Mesenteric fat pad (tissue), 1 donor: ENCODE measurements at places on chromosomes 4 and X.

GRCh38 chr4:89411539-89412309 is 104.1 kb upstream of the GPRIN3 start:
- no peak for DNase-seq

DNA sequence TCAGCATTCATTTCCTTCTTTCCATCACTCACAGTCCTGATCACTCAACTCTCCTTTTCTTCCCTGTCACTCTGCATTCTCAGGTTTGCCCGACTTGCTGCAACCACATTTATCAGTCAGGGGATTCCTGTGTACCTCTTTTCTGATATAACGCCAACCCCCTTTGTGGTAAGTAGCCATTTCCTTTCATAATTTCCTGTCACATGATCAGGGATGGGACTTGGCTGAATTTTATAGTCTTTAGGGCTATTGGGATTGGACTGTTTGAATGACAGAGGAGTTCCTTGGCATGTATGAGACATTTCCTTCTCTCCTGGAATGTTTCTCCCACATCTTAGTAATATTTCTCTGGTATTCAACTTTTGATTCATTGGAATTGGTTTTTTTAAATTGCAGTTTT is 11.0 kb downstream of the PGM2 start:
- DNase-seq = no peak

DNA sequence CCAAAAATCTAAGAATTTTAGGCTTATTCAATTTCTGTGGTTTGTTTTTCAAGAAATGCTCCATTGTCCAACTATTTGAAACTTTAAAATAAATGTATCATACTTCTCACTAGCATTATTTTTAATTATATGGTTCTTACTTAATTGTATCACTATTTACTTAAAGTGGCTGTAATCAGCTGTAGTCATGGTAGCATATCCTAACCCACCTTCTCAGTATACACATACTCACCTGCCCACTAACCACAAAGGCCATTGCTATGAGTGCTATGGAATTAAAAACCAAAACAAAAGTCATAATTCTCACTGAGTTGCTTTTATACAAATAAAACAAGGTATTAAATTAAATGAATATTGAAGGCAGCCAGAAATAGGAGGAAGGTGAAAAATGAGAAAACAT is 5.0 kb downstream of the FBXO8 start:
- DNase-seq = no peak

DNA sequence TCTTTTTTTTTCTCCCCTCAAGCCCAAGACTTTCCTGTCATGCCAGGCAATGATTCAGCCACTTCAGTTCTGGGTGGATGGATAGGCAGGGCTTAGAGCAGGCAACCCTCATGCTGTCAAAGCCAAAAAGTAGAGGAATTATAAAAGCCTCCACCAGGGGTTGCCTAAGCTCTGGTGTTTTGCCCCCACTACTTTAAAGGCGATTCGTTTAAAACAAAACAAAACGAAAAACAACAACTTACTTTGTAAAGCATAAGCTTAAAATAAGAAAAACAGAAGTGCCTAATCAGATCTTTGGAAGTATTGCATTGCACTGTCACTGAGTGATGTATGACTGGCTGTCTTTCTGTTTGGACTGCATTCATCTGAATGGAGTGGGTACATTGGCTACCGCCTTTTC is 5.3 kb upstream of the IDS start:
- DNase-seq = no peak

DNA sequence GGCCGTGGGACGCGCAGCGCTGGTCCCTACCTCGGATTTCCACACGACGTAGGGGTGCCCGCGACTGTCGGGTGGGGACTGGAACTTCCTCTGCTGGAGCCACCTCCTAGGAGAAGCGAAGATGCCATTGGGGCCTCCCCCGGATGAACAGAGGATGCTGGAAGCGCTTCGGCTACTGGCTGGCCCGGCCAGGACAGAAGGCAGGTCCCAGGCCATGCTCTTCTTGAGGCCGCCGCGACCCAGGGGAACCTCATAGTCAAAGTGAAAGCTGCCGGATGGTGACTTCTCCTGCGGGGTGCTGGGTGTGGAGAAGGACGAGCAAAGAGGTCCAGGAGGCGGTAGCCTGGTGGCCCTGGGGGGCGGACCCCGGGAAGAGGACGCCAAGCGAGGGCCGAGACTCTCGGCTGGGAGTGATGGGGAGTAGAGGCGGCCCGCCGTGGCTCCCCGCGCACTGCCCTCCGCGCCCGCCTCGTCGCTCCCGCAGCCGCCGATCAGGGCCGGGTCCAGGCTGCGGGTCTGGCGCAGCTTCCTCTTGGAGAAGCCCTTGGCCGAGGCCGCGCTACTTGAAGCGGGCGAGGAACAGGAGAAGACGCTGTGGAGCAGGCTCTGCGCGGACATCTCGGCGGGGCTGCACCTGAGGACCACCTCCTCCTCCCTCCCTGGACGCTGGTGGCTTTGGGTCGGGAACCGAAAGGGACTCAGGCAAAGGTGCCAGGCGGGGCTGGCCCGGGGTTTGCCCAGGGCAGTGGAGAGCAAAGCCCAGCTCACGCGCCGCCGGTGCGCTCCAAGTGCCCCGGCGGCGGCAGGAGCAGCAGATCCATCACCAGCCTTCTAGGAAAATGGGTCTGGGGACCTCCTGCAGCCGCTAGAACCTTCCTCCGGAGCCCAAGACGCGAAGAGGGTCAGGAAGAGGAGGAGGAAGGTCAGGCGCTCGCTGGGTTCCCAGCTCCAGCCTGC is 1.2 kb downstream of the ARHGAP6 start:
- no peak for DNase-seq

- no peak for DNase-seq
Measured at GRCh38 chr4:74320559-74321118, 12.4 kb downstream of the EPGN start.

DNA sequence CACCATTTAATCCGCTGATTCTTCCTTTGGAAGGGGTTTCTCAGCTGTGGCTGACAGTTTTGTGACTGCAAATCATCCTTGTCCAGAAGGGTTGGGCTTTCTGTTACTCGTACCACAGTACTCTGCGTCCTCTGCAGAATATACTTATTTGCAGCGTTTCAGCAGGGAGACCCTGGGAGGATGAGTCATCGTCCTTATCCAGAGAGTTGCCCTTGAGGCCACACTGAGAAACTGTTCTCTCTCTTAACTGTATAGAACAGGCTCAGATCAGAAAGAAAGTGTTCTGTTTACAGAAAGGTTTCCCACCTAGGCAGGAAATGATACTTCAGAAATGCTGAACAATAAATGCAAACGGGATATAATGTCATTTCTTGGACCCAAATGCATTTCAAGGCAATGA is 47.8 kb upstream of the DDX53 start:
- no peak for DNase-seq

- DNase-seq = no peak
Measured at GRCh38 chr4:76569706-76570105, 134.7 kb downstream of the SHROOM3 start.

GRCh38 chr4:147398556-147398955 is 82.3 kb upstream of the EDNRA start:
- DNase-seq = no peak

DNA sequence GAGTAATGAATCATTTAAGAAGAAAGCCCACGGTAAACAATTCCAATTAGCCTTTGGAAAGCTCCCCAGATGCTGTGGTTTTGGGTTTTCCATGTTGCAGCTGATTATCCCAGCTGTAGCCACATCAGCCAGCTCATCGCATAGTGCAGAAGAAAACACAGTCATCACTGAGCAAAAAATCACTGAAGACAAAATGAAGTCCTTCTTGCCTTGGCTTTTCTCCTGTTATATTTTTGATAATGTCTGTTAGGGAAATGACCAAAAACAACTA is 193.0 kb upstream of the C1QTNF7 start:
- DNase-seq = no peak

DNA sequence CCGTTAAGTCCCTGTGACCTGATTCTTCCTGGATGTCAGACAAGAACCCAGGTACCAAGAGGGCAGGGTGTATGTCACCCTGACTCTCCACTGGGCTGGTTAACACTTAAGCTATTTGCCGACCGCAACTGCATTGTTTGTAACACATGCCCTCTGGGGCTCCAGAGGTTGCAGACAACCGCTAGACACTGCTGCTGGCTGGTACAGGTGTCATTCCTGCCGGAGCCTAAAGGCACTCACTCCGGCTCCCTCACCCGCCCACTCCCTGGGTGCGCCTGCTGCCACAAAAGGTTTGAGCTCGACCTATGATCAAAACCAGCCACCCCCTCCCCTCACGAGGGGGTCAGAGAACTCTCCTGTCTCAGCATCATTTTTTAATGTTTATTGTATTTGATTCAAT is 208.2 kb downstream of the FAT4 start:
- DNase-seq = no peak

DNA sequence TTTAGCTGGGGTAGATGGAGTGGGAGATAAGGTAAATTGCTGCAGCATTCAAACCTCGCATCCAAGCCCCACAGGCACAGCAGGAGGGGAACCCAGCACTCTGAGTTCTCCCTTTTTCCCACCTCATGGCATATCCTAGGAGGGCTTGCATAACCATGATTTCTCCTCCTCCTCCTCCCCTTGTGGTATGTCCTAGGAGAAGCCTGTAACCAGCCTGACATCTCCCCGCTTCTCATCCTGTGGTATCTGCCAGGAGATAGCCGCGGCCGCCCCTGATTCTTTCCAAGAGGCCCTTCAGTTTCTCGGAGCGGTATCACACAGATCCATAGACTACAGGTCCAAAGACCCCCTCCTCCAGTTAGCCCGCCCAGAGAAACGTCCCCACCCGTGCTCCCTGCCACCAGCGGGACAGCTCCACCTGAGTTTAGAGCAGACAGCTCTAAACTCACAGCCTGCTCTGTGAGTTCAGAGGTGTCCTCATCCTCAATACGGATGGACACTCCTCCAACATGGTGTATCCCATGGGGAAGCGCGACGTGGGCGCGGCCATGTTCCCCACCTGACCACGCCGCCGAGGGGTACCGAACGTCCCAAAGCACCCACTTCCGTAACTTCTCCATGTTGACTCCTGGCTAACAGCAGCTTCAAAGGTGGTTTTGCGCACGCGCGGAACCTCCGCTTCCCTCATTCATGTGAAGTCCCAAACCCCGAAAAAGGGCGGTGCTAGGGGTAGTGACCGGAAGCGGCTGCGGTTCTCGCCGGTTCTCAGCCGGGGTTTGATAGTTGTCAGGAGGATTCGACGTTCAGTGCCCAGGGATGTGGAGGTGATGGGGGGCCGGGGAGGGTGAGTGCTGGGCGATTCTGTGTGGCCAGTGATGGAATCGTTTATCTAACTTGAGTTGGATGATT is at the start of gene ZNF81:
Gene ZNF81 (plus strand): TSS at position 739 of the 909 bp plus-strand sequence. CDS start 9,366 bp downstream, outside the sequence.
- peak; percentile 95 for DNase-seq

DNA sequence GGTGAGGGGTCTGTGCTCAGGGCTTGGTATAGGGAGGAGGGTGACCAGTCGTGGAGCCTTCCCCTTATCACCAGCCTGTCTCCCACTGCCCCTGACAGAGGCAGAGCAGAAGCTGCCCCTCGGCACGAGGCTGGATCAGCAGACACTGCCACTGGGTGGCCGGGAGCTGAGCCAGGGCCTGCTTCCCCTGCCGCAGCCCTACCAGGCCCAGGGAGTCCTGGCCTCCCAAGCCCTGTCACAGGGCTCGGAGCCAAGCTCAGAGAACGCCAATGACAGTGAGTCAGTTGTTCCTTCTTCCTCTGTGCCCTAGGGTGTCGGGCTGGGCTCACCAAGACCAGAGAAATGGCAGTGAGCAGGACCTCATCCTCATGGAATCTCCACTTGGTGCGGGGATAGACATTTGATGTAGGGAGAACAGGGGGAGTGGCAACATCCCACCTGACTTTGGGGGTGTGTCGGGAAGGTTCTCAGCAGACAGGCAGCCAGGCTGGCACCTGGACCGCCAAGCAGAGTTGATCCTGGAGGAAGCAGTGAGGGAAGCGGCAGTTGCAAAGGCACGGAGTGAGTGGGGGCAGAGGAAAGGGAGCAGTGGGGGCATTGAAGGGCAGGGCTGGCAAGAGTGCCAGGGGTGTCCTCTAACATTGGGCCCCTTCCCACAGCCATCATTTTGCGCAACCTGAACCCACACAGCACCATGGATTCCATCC is 14.3 kb upstream of the UBA1 start:
- DNase-seq = no peak

- DNase-seq = no peak
Measured at GRCh38 chrX:123263747-123264146, 79.7 kb downstream of the GRIA3 start.

- no peak for DNase-seq
Measured at GRCh38 chrX:67619253-67619652, 75.4 kb downstream of the AR start.

- DNase-seq = no peak
Measured at GRCh38 chrX:108438110-108438623, at the start of gene COL4A6. Gene COL4A6 (minus strand): TSS chrX:108438422. CDS start chrX:108438196, 226 bp downstream.

DNA sequence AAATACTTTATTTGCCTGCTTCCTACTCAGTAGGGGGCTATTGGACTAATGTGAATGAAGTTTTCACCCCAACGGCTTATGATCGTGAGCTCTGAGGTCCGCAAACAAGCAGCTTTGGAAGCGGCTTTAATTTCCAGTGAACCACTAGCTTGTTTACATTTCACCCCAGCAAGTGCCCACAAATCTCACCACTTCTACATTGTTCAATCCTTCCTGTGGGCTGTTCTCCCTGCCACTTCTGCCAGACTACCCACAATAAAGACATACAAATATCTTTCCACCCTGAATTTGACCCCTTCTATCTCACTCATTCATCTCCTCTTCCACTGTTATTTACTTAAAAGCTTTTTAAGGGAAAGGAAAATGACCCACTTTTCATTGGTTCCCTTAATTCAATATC is 98.0 kb downstream of the CDS1 start:
- no peak for DNase-seq

DNA sequence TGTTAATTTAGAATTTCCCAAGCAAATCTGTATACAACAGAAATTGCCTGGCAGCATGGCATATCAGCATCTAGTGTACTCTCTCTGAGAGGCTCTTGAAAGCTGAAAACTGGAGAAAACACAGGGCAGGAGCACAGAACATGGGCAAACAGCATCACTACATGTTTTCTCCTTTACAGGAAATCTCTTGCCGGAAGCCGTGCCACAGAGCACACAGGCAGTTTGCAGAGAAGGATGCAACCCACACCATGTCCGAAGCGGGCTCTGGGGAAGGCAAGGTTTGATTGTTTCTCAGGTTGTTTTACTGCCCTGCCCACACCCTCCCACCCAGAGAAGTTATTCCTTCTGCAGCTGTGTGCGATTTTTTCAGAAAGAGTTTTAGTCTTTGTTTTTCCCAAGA is 41.1 kb upstream of the FAM9C start:
- no peak for DNase-seq

DNA sequence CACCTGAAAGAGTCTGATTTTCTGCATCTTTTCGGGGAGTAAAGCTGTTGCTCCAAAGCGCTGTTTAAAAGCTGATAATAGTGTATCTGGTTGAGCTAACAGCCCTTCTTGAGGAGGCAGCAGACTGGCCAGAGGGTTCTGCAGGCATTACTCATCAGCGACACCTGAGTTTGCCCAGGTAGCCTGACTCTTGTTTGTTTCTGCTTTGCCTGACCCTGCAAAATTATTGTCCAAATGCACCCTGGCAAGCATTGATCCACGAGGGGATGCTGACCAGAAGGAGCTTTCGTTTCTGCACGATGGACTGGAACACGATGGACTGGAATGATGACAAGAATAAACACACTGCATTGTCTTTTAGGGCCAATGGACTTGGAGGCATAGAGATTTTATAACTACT is 6.2 kb downstream of the CD99 start:
- DNase-seq = no peak
